ENCODE measurements at places on chromosomes 4 and X.

GRCh38 chrX:37926700-37927099, 79.3 kb upstream of the DYNLT3 start:
- DNase-seq, result peak; percentile 55

DNA sequence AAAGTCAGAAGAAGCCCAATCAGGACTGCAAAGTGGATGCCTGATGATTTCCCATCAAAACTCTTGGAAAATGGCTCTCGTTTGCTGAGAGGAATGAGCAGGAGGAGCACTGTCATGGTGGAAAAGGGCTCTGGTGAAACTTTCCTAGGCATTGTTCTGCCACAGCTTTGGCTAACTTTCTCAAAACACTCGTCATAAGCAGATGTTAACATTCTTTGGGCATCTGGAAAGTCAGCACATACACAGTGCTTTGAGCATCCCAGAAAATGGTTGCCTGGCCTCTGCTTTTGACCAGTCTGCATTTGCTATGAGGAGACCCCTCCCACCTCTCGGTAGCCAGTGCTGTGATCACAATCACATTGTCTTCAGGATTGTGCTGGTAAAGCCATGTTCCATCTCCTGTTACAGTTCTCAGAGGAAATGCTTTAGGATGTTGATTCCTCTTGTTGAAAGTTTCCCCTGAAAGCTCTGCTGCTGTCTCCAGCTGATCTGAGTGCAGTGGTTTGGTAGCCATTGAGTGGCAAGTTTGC, 25.2 kb upstream of the TBC1D14 start:
- no peak for DNase-seq

DNA sequence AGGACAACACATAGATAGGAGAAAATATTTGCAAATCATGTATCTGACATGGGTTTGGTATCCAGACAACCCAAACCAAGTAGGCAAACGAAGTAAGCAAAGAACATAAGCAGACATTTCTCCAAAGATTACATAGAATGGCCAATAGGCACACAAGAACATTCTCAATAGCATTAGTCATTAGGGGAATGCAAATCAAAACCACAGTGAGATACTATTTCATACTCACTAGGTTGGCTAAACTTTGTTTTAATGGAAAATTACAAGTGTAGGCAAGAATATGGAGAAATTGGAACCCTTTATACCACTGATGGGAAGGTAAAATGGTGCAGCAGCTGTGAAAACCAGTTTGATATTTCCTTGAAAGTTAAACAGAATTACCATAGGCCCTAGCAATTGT, 74.7 kb downstream of the CHRNA9 start:
- DNase-seq, result peak; percentile 67

GRCh38 chr4:96037705-96038104, 197.8 kb downstream of the PDHA2 start:
- no peak for DNase-seq

- DNase-seq, result no peak
Observed at GRCh38 chr4:17252131-17252530, 259.8 kb downstream of the QDPR start.

All from fibroblast of mammary gland (primary cell).